ENCODE measurements at places on chromosomes 12 and 14.
A peak's percentile ranks its signal among the peaks of the same experiment; 100 is the strongest.

- DNase-seq, result no peak
Observed at GRCh38 chr12:105315726-105316125, 14.8 kb upstream of the C12orf75 start.

DNA sequence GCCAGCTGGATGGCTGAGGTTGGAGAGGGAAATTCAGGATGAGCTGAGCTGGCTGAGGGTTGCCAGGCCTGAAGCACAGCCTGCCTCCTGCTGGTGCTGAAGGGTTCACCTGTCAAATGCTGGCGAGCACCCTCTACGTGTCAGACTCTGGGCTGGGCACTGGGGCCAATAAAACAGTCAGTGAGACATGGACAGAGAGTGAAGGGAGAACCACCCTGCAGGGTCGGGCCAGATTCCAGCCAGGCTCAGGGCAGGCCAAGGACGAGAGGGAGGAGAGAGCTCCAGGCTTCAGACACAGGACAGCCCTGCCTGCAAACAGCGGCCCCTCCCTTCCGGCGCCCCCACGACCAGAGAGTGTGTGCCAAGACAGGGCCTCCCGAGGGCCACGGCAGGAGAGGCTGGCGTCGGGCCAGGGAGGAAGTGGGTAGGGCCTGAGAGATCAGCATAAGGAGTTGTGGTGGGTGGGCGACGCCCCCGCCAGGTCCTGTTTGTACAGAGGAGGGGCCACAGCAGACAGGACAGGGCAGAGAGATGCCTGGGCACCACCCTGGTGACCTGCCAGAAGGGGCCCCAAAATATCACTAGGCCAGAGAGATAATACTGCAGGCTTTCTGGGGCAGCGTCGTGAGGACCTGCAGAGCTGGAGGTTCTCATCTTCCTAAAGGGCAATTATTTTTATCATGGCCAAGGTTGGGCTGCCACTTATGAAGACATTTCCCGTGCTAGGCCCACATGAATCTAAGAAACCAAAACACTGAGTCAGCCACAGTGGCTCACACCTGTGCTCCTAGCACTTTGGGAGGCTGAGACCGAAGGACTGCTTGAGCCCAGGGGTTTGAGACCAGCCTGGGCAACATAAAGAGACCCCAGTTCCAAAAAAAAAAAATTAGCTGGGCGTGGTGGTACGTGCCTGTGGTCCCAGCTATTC, 73.1 kb upstream of the GPR68 start:
- DNase-seq, result no peak

GRCh38 chr12:53161119-53161911, 19.2 kb upstream of the ZNF740 start:
- no peak for DNase-seq

DNA sequence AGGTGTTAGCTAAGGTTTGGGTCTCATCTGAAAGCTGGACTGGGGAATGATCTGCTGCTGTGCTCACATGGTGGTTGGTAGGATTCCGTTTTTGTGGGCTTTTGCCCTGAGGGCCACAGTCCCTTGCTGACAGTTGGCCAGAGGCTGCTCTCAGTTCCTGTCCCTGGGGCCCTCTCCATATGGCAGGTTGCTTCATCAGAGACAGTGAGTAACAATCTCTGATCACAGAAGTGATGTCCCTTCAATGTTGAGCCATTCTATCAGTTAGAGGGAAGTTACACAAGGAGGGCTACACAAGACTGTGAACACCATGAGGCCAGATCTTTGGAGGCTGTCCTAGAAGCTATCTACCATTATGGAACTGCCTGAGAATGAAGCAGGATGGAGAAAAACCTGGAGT, 137.2 kb downstream of the AACS start:
- DNase-seq, result no peak

- no peak for DNase-seq
Observed at GRCh38 chr14:90632871-90633270, 183.4 kb downstream of the TTC7B start.

- DNase-seq, result peak; percentile 54
Observed at GRCh38 chr12:131784909-131785762, 43.1 kb upstream of the MMP17 start.

GRCh38 chr14:92398888-92399636, 76.1 kb downstream of the SLC24A4 start:
- DNase-seq, result no peak

DNA sequence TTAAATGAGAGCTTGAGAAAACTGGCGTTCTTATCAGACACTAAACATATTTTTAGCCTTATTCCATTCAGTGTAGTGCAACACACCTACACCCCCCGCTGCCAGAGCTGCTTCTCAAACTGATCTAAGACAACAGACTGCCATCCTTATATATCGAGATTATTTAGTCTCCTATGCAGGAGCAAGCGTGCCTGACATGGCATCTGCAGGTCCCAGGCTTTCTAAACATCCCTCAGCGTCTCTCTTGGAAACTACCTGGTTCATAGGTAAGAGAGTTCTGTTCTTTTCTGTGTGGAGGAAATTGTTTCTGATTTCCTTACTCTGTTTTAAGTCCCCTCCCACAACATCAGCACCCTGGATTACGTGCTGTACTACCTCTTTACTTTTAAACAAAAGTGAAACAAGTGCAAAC, 117.1 kb upstream of the PTPRB start:
- no peak for DNase-seq

- no peak for DNase-seq
Observed at GRCh38 chr12:110508071-110508586, 6.0 kb downstream of the RAD9B start.

GRCh38 chr12:46369095-46369473, 3.5 kb downstream of the SLC38A2 start:
- DNase-seq, result no peak

GRCh38 chr12:26106347-26106746, 18.5 kb downstream of the BHLHE41 start:
- DNase-seq, result no peak

DNA sequence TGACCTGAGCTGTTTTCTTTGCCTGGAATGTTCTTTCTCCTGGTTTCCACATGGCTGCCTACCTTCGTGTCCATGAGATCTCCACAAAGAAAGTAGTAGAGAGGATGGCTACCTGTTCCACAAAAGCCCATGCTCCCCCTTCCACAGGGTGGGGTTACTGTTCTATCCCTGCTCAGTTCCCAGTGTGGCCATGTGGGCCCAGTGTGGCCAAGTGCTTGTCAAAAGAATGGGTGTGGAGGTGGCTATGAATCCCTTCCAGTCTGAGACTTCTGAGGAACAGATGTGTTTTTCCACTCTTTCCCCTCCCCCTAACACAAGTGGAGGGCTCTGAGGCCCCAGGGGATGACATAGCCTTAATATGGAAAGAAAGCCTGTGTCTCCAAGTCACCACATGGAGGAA, 26.2 kb upstream of the HSP90B1 start:
- DNase-seq, result no peak

- DNase-seq, result no peak
Observed at GRCh38 chr12:48779869-48780268, 9.0 kb downstream of the ADCY6 start.
